ENCODE measurements at places on chromosomes 3 and 15.

GRCh38 chr3:127768346-127769008, 53.8 kb downstream of the MGLL start:
- DNase-seq: no peak

- no peak for DNase-seq
These were observed 16.1 kb downstream of the CPOX start for GRCh38 chr3:98577178-98577895.

- DNase-seq: no peak
These were observed 28.7 kb downstream of the ULK4 start for GRCh38 chr3:41933154-41933676.

DNA sequence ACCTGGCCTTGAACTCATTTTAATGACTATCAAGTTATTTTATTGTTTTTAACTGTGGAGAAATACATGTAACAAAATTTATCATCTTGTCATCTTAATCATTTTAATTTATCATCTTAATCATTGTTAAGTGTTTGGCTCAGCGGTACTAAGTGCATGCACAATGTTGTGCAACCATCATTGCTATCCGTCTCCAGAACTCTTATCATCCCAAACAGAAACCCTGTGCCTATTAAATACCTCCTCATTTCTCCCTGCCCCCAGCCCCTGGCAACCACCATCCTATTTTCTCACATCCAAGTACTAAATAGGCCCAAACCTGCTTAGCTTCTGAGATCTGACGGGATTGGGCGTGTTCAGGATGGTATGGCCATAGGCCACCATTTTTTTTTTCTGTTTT, 51.5 kb upstream of the UBP1 start:
- DNase-seq: no peak

DNA sequence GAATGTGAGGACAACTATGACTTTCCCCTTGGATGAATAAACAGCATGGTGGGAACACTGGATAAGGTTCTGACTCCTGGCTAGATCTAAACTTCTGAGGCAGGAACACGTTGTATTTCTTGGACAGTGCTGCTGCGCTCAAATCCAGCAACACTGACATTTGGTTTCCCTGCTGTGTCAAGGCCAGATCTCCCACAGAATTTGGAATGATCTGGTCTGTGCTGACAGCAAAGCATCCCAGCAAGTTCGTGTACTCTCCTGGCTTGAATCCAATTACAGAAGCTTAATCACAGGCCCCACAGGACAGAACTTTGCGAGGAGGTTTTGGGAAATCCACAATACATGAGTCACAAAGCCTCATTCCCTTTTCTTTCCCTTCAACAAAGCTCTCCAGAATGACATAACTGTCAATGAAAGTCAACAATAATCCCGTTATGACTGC, 92.5 kb downstream of the ADAMTS9 start:
- no peak for DNase-seq

GRCh38 chr3:105538483-105538882, 171.8 kb downstream of the ALCAM start:
- DNase-seq: no peak

DNA sequence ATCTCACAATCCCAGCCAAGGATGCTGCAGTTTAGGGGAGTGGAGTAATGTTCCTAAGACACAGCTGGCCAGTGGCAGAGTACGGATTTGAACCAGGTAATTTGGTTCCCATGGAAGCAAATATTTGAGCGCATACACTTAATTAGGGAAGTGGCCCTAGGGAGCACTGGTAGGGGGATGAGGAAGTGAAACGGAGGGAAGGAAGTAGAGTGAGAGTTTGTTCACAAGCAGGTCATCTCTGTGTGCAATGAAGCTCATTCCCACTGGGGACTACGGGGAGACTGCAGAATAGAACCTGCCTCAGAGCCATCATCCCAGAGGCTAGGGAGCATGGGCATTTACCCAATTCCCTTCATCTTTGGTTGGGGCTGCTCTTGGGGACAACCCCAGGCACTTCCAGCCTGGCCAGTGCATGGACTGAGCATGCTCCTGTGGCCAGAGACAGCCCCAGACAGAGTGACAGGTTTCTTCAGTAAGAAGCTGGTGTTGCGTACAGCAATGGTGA, 317.2 kb upstream of the PROK2 start:
- DNase-seq: no peak

DNA sequence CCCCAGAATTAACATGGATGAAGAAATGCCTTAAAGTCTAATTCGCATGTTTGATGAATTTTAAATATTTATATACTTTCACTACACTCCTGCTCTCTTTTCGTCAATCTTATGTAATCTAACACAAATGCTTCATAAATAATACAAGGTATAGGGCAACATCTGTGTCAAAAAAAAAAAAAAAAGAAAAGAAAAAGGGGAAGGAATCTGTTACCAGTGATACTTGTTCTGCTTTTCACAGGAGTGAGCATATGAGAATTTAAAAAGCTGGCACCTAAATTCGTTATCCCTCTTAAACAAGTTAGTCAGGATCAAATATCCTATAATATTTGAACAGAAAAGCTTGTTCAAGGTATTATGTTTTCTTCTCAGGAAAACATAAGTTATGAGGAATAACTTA, 243.8 kb downstream of the KCNH8 start:
- no peak for DNase-seq

- DNase-seq: no peak
These were observed 4.8 kb downstream of the VIPR1 start for GRCh38 chr3:42507252-42507651.

DNA sequence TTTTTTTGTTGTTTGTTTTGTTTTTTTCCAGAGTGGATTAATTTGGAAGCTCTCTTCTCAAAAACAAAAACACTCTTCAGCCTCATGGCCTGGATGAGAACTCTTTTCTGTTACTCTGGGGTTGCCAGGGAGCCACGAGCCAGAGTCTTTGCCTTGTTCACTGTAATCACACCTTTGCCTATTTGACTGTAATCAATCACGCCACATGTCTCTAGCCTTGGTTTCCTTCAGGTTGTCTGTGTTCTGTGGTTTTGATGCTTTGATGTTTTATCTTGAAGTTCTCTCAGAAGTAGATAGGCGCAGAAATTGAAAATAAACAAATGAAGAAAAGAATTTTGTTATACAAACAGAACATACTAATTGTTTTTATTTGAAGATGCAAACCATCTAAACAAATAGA, 62.3 kb upstream of the IGF1R start:
- DNase-seq: no peak

GRCh38 chr3:171251835-171252234, 208.4 kb downstream of the TNIK start:
- no peak for DNase-seq

- DNase-seq: no peak
These were observed 135.1 kb downstream of the TMCO5A start for GRCh38 chr15:38069511-38070011.

DNA sequence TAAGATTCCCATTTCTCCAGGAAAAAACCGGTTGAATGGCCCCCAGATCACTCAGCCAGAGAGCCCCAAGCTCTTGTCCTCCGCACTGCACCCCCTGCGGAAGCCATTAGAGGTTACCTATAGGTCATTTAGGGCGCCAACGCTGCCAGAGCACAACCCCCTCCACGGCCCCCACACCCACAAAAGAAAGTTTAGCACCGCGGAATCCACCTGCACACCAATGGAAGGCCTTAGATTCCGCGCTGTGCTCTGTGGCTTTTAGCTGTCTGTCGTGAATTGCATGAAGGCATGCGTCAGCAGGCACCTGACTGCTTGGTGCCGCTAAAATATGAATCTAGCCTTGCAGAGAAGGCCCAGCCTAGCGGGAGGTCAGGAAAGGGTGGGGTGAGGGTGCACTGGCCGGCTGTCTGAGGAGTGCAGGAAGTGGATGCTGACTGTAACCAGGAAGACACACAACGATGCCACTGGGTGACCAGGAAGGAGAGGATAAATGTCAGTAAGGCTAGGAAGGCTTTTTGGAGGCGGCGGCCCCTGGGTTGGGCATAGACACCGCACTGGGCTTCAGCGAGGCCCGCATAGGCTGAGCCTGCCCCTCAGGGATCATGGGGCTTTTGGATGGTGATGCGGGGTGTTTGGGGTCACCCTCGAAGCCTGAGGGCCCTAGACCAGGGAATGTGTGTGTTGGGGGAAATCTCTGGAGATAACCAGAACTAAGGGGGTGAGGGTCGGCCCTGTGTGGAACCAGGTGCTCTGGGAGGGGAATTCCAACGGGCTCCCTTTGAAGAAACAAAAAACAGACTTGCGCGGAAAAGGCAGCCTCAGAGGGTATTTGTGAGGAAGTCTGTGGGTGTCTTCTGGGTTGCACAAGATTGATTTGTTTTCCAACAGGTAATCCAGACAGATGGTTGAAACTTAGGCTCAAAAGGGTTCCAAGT, 976 bp upstream of the NUP210 start:
- DNase-seq: no peak

GRCh38 chr3:155285936-155286335, 7.5 kb downstream of the STRIT1 start:
- no peak for DNase-seq

GRCh38 chr3:192212335-192212734, 515.0 kb downstream of the FGF12 start:
- no peak for DNase-seq

DNA sequence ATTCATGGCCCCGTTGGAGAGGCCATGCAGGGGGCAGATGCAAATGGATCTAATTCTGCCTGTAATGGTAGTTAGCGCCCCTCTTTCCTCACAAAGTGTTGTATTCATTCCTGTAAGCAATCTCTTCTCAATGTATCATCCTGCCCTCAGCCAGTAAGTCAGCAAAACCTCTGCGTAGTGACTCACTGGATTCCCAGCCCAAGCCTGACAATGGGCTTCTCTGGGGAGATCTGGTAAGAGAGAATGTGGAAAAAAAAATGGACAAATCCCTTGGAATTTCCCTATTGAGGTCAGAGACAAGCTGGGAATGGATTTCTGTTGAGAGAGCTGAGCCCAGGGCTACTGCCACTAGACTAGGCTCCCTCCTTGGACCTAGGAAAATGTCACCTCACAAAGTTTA, 25.4 kb downstream of the ADPGK start:
- DNase-seq: no peak

GRCh38 chr3:60760145-60760544, 491.1 kb downstream of the FHIT start:
- no peak for DNase-seq

- DNase-seq: no peak
These were observed 22.0 kb upstream of the ZCWPW2 start for GRCh38 chr3:28326458-28326926.

- no peak for DNase-seq
These were observed 15.6 kb downstream of the KAT2B start for GRCh38 chr3:20055842-20056241.

- DNase-seq: no peak
These were observed 111.3 kb upstream of the ARRDC4 start for GRCh38 chr15:97849183-97849582.

DNA sequence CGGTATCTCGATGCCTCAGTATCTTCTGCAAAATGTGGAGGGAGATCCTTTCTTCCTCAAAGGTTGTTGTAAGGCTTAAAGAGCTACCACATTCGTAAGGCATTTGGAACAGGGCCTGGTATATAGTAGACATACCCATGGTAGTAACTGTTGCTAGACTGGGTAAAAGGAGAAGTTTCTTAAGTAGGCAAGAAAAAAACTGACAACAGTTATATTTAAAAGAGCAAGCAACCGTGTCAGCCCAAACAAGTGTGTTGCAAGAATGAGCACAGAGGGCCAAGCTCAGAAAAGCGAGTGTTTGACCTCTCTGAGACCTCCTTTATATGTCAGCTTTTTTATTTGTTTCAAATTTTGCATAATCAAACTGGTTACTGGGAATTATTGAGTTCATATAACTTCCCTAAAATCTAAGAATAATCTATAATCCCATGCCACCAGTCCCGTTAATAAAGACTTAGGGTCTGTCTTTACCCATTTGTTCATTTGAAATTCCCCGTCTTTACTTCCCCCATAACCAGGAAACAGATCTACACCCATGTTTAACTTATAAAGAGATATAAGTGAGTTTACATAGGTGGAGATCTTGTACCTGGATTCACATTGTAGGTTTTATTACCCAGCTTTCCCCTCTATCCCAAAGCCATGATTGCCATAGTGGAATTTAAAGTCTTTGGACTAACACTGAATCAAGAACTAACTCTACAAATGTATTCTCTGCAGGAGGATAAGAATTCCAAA, 7.3 kb downstream of the B3GNT5 start:
- DNase-seq: no peak

DNA sequence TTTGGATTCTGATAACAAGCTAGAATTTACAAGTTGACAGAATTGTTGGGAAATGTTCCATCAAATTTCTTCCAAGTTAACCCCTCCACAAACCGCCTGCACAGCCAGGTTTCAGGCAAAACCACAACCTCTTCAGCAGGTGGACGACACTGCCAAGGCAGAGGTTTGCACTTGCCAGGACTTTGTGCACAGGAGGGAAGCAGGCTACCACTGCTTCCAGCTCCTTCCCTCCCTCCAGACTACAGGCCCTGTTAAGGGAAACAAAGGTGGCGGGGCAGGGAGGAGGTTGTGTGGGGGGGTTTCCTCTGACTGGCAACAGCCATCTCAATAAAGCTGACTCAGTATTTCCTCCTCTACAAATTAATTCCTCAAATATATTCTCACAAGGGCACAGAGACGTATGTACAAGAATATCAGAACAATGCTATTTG, 42.2 kb downstream of the TBC1D2B start:
- no peak for DNase-seq

- no peak for DNase-seq
These were observed 17.2 kb upstream of the USP3 start for GRCh38 chr15:63487076-63487757.

- no peak for DNase-seq
These were observed 4.4 kb downstream of the SCN5A start for GRCh38 chr3:38645076-38645475.

- DNase-seq: no peak
These were observed 45.9 kb downstream of the POLR2M start for GRCh38 chr15:57752436-57752835.

DNA sequence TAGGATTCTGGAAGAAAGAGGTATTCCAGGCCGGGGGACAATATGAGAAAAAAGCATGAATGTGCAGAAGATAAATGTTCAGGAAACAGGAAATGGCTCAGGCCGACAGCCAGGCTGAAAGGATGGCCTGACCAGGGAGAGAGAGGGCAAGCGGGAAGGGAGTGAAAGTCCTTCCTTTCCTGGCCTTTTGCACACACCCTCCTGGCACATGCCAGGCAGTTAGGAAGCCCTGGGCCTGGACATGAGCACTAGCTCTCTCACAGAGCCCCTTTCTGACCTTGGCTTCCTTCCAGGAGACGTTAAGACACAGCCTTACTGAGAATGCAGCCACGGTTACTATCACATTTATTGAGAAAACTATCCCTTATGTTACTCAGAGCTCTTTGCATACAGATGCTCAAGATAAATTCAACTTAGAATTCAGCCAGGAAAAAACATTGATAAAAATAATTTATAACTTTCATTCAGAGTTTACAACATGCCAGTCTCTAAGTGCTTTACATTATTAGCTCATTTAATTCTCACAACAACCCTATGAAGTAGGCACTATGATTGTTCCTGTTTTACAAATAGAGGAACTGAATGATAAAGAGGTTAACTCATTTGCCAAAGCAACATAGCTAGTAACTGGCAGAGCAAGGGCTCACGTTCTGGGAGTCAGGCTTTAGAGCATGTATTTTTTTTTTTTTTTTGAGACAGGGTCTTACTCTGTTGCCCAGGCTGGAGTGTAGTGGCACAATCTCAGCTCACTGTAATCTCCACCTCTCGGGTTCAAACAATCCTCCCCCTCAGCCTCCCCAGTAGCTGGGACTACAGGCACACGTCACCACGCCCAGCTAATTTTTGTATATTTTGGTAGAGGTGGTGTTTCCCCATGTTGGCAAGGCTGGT, 39.4 kb upstream of the SMAD3 start:
- no peak for DNase-seq

- no peak for DNase-seq
These were observed 203.8 kb downstream of the UACA start for GRCh38 chr15:70559265-70560239.

All from DMS79 (cell line).